ENCODE measurements at places on chromosomes 2 and 18.

DNA sequence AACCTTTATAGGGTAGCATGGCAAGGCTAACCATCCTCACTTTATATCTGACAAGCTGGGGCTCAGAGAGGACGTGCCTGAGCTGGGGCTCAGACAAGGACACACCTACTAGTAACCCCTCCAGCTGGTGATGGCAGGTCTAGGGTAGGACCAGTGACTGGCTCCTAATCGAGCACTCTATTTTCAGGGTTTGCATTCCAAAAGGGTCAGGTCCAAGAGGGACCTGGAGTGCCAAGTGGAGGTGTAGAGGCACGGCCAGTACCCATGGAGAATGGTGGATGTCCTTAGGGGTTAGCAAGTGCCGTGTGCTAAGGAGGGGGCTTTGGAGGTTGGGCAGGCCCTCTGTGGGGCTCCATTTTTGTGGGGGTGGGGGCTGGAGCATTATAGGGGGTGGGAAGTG is 1.2 kb upstream of the DES start:
- no peak for DNase-seq

- no peak for DNase-seq
These were observed 93.1 kb upstream of the FSIP2 start for GRCh38 chr2:185645529-185645928.

DNA sequence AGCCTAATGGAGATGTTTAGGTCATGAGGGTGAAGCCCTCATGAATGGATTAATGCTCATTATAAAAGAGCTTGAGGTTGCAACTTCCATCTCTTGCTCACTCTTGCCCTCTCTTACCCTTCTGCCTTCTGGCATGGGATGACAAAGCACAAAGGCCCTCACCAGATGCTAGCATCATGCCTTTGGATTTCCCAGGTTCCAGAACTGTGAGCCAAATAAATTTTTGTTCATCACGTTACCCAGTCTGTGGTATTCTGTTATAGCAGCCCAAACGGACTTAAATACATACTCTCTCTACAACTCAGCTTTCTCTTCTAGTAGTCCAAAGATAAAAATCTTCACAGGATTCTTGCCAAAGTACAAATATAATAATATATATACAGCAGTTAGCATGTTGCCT is 75.8 kb downstream of the LNPK start:
- no peak for DNase-seq

- DNase-seq: no peak
These were observed 22.9 kb upstream of the SSB start for GRCh38 chr2:169775765-169776164.

- no peak for DNase-seq
These were observed 40.0 kb upstream of the MCM6 start for GRCh38 chr2:135916207-135916606.

DNA sequence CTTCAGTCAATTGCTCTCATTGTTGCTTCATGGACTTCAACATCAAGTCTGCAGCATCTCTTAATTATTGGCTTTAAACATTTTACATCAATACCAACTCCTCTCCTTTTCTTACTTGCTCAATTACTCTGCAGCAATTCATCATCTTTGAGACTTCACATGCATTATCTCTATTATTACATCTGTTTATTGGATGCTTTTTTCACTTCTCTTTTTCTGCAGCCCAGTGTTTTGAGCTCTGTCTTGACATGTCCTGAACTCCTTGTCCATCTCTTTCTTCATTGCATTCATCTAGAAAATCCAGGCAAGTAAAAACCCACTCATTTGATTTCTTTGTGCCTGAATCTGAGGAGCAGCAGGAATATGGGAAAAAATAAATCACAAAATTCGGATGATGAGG is 647.9 kb downstream of the PLCL1 start:
- no peak for DNase-seq

DNA sequence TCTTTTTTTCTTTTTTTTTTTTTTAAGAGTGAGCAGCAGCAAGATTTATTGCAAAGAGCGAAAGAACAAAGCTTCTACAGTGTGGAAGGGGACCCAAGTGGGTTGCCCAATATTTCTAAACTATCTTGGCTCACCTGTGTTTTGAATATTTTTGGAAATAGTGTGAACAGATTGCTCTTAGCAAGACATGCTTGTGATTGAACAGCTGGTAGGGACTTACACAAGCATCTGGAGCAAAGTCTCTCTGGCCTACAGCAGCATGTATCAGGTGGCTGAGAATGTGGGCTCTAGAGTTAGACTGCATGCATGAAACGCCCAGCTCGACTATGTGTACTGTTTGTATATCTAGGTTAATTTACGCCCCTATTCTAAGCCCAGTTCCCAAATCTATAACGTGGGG is 40.3 kb upstream of the FBXO11 start:
- DNase-seq: no peak

DNA sequence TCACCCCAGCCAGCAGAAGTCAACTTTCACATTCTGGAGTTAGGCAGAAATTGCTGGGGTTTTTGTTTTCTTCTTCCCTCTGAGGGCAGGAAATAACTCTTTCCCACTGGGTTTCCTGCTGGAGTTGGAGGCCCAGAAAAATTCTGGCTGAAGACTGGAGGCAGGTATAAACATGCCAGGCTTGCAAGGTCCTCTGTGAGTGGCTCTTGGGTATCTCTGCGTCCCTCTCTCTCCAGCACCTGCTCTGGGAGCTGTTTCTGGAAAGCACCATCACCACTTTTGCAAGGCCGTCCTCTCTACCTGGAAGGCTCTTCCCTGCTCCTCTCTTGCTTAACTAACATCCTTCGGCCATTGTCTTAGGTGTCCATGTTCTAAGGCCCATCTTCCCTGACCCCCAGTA is 91.0 kb downstream of the MCFD2 start:
- no peak for DNase-seq

- no peak for DNase-seq
These were observed 27.2 kb downstream of the CCBE1 start for GRCh38 chr18:59669872-59670657.

GRCh38 chr18:48757367-48757766 is 193.4 kb downstream of the SMAD7 start:
- no peak for DNase-seq

DNA sequence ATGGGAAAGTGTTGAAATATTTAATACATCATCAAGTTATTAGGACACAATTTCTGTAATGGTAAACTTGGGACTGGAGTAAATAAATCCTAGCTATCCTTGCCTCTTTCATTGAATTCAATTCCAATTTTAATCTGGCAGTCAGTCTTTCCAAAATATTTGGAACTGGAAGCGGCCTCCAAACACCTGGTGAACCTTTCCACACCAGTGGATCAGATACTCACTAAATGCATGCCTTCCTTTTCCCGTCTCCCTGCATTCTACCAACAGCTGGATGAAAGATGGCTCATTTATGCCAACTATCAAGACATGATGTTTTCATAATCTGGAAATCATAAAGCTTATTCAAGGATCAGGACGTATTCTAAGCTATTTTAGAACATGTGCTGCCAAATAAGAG is 488.2 kb upstream of the SPHKAP start:
- DNase-seq: no peak

GRCh38 chr2:59733970-59734369 is 819.5 kb downstream of the BCL11A start:
- no peak for DNase-seq

GRCh38 chr18:63603355-63603754 is 16.2 kb downstream of the SERPINB13 start:
- DNase-seq: no peak

- DNase-seq: no peak
These were observed 137.5 kb upstream of the CHAC2 start for GRCh38 chr2:53630026-53630606.

- no peak for DNase-seq
These were observed 176.3 kb downstream of the NOL4 start for GRCh38 chr18:34048423-34048822.

DNA sequence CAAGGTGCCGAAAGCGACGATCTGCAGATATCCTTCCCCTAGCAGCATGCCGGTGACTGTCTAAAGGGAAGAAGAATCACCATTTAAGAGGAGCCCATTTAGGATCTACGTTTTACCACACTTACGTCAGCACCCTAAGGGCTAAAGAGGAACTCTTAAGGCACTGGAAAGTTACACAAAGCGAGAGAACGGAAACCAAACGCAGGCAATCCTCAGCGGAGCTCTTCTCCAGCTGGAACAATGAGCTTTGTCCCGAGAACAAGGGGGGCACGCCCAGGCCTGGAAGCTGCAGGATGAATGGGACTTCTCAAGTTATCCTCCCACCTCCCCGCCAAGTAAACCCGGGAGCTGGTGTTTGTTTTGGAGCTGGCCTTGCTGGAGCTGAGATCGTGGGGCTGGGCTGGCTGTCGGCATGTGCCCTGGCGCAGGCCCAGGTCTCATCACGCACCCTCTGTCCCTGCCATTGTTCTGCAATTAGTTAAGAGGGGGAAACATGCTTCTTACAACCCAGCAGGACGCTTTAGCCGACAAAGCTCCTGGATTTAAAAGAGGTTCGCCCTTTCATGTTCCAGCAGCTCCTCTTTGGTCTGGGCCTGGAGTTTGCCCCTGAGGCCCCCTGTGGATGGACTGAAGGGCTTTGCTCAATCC is 36.4 kb downstream of the PXDN start:
- no peak for DNase-seq

- DNase-seq: no peak
These were observed 20.0 kb downstream of the TMEM247 start for GRCh38 chr2:46499392-46499785.

DNA sequence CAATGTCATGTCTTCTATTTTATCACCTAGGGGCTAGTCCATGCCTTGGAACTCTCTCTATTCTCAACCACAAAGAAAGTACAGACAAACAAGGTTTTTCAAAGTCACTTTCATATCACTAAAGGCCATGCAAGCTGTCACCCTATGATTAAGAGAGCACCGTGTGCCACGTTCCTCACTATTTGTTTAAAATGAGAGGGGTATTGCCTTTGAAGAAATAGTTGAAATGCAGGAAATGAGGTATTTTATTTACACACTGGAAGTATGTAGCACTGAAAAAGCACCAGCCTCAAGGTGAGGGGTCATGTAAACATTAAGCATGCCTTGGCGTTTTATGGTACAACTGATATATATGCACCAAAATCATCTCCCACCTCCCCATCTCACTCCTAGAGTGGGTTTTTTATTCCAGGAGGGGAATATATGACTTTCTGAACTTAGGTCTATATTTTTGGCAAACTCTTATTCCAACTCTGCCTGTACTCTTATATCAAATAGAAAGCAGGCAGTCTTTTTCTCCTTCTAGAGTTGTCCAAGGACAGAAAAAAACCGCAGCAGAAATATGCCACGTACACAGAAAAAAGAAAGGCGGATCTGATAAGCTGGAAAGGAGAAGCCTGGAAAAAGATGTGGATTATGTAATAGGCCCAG is 53.5 kb downstream of the VSNL1 start:
- no peak for DNase-seq

DNA sequence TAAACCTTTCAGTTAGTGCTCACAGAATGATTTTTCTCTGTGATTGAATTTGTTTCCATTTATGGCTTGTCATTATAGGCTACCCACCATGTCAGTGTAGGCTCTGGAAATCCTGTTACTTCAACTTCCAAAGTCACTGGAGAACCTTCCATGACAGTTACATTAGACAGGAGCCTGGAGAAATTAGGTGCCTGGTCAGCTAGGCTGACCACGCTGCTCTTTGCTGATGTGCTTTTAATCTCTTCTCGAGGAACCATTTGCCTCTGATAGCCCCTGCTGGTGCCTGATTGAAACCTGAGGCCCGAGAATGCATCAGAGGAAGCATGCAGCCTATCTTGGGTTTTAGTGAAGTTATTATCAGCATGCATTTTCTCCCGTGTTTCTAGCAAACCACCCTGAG is 29.6 kb upstream of the TTN start:
- DNase-seq: no peak

DNA sequence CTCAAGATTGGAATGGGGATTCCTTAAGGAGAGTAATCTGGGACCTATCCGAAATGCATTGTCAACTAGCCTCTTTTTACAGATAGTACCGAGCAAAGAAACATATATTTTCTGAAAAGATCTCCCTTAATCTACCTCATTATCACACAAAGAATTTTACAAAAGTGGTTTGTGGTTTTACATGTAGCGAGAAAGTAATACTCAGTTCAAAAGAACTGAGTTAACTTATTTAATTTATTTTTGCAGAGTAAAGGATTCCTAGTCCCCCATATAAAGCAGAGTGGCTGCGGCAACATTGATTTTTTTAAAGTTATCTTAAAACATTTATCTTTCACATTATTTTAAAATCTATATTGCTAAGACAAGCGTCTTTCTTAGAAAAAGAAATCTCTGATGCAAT is 15.9 kb upstream of the SOS1 start:
- no peak for DNase-seq

DNA sequence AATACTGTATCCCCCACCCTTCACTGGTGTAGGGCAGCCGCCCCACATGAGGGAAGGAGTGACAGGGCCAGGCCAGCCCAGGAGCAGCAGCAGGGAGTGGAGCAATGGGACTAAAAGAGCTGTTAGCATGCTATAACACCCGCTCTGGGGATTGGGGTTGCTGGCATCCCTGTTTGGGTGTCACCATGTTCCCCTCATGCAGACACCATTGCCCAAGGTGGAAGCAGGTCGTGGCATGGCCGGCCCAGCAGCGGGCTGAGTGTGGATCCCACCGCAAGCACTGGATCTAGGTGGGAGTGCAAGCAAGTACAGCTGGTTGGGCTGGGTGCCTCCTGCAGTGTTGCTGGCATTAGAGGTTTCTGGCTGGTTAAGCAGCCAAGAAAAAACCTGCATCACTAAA is 3.3 kb upstream of the SULT6B1 start:
- DNase-seq: no peak

DNA sequence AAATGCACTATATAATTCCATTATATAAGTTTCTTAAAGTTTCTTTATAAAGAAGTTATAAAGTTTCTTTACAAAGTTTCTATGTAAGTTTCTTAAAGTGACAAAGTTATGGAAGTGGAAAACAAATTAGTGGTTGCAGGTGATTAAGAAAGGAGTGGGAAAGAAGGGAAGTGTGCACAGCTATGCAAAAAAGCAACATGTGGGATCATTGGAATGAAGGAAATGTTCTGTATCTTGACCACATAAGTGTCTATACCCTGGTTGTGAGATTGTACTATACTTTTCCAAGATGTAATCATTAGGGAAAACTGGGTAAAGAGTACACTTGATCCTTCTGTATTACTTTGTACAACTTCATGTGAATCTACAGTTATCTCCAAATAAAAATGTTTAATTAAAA is 1541.1 kb downstream of the LRP1B start:
- DNase-seq: no peak

All from Calu3 (cell line).